ENCODE measurements at places on chromosomes 5 and 9. TPM values are rescaled to one million over a fixed set of nuclear protein-coding genes. Genes with fewer than 3 reads are reported as not detected.

MED22 gene
- total RNA-seq = 48.4 TPM

CDH9 gene
- total RNA-seq = not detected

DNA sequence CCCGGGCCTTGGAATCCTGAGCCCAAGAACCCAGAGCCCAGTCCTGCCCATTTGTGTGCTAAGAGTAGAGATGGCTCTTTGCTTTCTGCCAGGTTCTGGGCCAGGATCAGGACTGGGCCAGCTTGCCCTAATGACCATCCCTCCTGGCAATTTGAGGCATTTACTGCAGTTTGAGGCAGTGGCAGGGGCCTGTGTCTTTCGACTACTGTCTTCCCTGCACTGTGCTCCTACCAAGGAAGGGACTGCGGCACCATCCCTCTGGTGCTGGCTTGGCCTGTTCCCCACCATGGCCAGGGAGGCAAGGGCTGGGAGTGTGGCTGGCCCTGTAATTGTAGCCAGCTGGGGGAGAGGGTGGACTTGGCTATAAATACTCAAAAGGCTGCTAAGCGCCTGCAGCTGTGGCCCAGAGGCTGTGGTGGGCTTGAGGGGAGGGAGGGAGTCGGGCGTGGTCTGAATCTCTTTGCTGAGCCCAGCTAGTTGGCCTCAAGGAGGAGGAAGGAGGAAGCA, 4.6 kb downstream of the ENHO start:
- no peak for DNase-seq

- no peak for DNase-seq
Measured at GRCh38 chr5:45274241-45274640, 421.9 kb downstream of the HCN1 start.

- DNase-seq = peak; percentile 39
Measured at GRCh38 chr9:124450241-124450924, at the start of gene ADGRD2. ADGRD2 (plus strand) TSS chr9:124450451; CDS start chr9:124451667, 1,216 bp downstream.

DNA sequence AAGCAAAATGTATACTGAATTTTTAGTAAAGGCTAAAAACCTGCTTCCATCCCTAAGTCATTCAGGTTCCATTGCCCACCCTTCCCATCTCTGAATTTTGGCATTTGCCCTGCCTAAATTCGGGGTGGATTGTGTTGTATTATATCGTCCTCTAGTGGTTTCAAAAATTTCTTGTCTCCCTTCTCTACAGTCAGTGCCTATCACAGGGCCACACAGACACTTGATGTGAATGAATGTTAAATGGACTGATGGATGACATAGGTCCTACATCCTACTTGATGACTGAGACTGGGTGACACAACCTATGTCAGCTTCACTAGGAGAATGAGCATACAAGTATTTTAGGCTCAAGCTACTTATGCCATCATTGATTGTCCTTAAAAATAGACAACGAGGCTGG, 45.6 kb upstream of the SLC30A5 start:
- no peak for DNase-seq

DNA sequence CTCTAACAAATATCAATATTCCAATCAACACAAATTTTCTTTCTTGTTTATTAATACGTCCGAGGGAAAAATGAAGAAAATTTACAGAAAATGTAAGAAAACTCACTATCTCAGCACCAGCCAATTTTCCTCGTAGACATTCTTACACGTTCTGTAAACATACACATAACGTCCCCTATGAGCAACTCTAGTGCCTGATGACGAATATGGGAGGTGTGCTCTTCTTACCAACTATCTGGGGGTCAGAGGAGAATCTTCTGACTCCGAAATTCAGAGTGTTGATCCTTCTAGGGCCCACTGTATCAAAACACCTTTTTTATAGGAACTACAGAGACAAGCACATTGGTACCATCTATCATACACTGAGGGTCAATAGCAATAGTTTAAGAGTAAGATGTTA, 198.7 kb downstream of the GAPVD1 start:
- DNase-seq = no peak

GRCh38 chr5:143214890-143215289, 188.6 kb downstream of the NR3C1 start:
- no peak for DNase-seq

DNA sequence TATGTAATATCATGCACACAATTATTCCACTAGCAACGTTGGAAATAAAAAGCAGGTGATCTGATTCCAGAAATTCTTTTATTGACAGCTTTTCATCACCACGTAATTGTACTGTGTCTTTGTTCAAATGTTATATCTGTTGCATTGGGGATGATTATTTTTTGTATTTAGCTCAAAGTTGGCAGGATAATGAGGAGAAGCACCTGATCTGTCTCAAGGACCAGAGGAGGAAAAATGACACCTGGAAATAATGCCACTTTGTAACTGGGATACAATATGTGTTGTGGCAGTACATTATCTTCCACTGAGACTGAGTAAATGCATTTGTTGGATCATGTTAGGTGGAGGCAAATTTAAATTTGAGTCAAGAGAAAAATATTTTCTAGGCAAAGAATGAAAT, 1298.8 kb upstream of the CDH6 start:
- DNase-seq = no peak

DNA sequence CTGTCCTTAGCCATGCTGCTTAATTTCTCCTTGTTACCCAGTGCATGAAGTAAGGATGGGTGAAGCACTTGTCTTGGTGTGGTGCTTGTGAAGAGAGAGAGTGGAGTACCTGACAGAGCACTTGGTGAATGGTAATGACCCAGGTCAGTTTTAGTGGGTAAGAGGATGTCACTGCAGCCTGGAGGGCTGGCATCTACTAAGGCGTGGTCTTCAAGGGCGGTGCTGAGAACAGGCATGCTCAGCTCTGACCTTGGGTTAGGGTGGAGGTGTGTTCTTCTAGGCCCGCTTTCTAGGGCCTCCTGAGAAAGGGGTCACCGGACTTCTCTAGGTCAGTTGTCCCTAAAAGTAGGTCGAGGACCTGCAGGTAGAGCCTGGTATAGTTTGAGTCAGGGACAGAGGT, 25.7 kb downstream of the SH3GL2 start:
- DNase-seq = no peak

DNA sequence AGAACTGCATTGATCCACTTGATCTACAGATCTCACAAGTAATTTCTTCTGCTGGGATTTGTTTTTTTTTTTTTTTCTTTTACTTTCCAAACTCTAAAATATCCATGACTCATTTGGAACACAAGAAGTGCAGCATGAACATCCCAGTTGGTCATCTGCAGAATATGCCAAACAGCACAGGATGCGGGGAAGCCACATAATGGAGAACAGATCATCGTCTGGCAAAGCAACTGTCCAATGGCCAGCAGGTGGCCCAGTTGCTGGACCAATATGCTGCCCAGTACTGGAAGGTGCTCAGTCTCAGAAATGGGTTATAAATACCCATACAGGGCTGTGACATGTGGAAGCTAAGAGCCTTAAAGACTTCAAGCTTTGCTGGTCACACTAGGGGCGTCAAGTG, 221.3 kb upstream of the TAS2R1 start:
- no peak for DNase-seq

DNA sequence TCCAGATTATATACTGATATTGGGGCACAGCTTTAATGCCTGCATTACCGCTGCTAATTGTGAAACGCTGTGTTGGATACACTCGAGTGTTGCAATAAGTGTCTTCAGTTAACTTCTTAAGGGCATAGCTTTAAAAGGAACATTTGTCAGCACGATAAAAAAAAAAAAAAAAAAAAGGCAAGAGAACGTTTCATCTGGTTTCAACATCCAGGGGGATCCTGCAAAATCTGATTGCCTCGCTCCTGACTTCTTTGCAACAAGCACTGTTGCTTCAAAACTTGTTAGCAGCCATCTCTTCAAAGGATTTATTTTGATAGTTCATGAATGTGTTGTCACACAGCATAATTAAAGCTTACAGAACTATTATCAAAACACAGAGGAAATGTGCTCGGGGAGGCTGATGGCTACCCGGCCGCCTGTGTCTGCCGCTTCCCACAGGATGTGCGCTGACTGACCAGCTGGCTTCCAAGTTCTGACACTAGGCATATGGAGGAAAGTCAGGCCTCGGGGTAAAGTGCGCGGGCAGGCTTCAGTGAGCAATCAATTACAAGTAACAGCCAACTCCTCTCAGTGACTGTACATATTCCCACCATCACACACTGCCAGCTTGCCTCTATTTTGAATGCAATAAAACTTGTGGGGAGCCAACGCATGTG, 77.7 kb downstream of the EBF1 start:
- no peak for DNase-seq

DNA sequence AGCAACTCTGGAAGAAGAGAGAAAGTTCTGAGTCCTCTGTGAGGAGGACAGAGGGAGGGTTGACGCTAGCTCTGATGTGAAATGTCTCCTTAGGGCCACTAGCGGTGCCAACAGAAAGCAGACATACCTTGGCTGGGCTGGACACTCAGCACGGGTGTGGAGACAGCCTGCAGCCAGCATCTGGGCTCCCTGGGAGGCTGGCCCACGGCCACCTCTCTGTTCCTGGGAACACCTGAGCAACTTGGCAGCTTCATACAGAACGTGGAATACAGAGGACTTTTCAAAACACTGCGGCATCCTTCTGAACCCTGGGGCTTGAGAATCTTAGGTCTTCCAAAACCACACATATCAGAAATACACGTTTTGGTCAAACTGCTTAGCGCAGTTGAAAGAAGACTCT, 269.1 kb downstream of the FSTL4 start:
- DNase-seq = no peak
